ENCODE measurements at places on chromosomes 6 and 20.

- DNase-seq = no peak
Measured at GRCh38 chr6:20497216-20498040, 36.8 kb upstream of the CDKAL1 start.

- DNase-seq = no peak
Measured at GRCh38 chr20:50146732-50147662, 6.5 kb downstream of the PEDS1 start.

DNA sequence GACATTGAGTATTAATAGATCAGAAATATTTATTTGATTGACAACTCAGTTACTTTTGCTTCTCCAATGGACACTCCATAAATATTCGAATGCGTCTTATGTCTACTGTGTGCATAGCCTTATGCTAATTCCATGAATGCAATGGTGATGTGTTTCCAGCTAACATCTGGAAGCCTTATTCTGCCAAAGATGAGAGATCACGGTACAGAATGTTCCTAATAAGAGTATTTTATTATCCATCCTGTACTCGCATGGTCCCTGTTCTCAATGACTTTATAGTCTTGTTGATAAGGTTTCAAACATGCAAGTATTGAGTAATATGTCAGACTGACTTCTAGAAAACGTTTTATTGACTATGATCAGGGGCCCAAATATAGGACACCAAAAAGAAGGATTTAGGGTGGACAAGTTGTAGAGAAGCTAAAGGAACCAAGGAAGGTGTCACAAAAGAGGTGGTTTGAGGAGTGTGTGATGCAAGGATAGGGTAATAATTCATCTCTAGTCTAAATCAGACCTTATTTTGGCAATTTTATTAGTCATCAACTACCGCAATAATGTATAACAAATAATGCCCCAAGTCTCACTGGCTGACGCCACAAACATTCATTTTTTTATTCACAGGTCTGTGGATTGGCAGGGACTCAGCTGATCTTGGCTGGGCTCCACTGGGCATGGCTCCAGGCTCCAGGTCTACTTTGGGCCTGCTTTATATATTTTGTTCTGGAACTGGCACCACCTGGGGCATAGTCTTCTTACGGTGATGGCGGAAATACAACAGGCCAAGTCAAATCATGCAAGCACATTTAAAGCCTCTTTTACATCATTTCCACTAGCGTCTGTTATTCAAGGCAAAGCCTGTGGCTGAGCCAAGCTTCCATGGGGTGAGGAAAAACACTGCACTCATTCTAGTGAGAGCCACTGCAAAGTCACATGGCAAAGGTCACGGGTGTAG is 24.5 kb upstream of the CD83 start:
- DNase-seq = no peak

DNA sequence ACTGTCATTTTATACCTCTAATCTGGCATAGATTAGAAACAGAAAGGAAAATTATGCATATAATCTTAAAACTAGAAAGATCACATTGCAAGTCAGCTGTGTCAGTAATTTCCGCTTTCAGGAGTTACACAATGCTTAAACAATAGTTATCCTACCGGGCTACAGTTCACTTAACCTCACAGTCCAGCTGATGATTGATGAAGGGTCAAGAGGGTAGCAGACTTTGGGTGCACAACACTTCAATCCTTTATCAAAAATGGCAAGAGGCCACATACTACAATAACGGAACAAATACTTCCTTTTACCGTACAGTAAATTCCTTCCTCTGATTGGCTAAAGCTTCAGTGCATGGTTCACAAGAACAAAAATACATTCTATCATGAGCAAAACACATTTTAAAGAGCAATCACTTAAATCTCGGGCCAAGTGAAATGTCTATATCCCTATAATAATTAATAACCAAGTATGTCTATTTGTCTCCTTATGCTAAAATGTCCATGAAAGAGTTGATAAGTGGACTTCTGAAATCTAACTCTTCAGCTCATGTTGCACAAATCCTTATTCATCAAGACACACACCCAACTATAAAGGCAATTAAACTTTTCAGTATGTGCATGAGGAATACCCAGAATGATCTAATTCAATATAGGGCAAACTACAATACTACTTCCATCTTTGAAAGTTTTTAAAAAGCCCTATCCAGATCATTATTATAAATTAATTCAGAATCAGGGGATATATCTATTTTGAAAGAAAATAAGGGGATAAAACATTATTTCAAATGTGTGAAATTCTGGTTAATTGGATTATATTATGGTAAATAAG is 76.8 kb downstream of the HIVEP2 start:
- no peak for DNase-seq

- DNase-seq = no peak
Measured at GRCh38 chr6:3331494-3331893, 72.7 kb downstream of the PSMG4 start.

DNA sequence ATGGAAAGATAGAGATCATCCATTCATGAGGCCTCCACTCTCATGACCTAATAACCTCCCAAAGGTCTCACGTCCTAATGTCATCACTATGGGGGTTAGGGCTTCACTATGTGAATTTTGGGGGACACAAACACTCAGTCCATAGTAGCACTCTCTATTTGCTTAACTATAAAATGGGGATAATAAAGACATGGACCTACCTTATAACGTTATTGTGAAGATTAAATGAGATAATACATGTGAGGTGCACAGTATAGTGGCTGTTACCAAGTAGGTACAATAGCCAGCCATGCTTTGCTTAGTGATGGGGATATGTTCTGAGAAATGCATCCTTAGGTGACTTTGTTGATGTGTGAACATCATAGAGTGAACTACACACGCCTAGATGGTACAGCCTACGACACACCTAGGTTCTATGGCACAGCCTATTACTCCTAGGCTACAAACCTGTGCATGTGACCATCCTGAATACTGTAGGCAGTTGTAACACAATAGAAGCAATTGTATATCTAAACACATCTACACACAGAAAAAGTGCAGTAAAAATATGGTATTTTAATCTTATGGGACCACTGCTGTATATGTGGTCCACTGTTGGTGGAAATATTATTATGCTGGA is 39.7 kb downstream of the PPP1R14C start:
- no peak for DNase-seq

GRCh38 chr20:32209850-32210605 is 2.3 kb downstream of the POFUT1 start:
- DNase-seq = no peak

GRCh38 chr20:433300-433975 is 25.3 kb downstream of the RBCK1 start:
- no peak for DNase-seq

- DNase-seq = no peak
Measured at GRCh38 chr6:145948878-145949613, 15.1 kb downstream of the SHPRH start.

GRCh38 chr20:62352402-62353288 is 14.5 kb downstream of the LAMA5 start:
- DNase-seq = peak; percentile 93

DNA sequence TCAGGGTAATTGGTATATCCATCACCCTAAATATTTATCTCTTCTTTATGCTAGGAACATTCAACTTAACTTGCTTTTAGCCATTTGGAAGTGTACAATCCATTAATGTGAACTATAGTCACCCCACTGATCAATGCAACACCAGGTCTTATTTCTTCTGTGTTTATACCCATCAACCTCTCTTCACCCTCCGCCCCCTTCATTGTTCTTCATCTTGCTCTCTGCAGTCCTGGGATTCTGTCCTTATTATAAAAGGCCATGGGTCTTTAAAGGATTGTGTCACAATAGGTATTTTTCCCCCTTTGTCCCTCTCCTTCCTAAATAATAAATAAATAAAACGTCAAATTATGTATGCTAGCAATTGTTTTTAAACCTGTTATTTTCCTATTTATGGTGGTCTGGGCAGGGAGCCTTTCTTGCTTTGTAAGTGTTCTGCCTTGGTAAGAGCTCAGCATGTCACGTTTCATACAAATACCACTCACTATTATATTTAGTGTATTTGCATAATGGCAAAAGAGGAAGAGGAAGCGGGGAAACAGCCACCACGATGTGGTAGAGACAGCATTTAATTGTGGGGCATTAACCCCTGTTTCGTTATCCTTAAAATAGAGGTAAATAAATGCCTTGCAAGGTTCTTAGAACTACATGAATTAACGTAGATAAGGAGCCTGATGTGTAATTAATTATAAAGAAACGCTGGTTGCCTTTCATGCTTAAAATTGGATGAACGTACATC is 1.9 kb downstream of the ABRACL start:
- no peak for DNase-seq

DNA sequence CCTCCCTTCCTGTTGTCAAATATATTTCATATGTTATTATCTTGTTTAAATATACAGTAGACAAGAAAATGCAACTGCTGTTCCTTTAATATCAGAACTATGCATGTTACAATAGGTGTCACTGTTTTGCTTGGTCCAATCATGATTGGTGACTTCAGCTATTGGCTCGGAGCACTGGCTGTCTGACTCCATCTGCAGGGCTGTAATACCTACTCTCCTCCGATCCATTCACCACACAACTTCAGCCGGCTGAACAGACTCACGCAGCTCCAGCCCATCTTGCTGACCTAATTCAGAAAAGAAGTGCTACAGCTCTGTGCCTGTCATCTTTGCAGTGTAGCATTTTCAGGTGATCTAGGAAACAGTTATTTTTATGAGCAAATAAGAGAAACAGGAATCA is at the start of gene BTBD3:
TSS of gene BTBD3 (plus strand) at position 231 of the 400 bp plus-strand sequence. CDS start 383 bp downstream, outside the sequence.
- no peak for DNase-seq

GRCh38 chr20:16803965-16804792 is 56.0 kb downstream of the OTOR start:
- peak; percentile 51 for DNase-seq

GRCh38 chr20:45817376-45818194 is 5.1 kb downstream of the UBE2C start:
- no peak for DNase-seq

GRCh38 chr6:149118737-149119653 is 198.5 kb upstream of the TAB2 start:
- DNase-seq = no peak

GRCh38 chr20:10949930-10950783 is 276.4 kb upstream of the JAG1 start:
- no peak for DNase-seq

DNA sequence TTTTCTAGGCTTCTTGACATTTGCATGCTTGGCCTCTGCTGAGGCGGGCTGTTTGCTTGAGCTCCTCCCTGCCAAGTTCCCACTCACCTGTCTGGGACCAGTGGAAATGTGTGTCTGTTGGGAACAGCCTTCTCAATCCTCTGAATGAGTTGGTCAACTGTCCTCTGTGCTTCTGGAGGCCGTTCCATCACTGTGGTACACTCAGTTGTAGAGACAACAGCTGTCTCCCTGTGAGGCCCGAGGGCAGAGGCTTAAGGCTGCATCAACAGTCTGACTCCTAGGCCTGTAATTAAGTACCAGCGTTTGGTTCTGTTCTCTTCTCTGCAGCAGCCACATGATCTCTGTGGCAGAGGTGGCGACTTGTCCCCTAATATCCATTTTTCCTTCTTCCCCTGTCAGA is 110.9 kb downstream of the CDC5L start:
- DNase-seq = no peak

DNA sequence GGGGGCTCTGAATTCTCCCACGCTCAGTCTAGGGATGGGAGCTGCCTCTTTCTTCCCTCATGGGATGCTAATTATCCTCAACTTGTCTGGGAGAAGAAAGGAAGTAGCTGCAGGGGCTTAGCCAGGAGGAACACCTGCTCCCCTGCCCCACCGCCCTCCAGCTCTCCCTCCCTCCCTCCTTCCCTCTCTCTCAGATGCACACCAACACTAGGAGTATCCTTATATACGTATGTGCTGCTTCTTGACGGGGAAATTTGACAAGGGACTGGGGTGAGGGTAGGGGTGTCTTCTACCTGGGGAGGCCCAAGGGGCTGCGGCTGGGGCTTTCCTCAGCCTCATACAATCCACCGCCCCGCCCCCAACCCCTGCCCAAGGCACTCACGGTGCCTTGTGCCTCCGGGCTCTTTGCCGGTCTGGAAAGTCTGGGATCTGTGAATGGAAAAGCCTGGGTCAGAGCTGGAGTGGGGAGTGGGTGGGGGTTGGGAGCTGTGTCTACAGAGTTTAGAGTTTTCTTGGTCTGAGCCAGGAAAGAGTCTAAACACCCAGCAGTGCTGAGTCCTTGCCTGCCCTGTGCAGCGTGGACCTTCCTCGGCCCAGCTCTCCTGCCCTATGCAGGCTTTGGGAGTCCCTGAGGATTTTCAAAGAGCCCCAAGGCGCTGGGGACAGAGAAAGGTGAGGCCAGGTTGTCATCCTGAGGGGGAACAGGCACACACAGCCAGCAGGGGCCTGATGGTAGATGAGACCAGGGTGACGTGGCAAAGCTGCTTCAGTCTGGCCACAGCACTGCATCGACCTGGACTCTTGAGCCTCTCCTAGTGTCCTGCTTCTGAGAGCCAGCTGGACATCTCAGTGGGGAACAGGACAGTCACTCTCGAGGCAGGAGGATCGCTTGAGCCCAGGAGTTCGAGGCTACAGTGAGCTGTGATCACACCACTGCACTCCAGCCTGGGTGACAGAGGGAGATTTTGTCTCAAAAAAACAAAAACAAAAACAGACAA is 29.3 kb upstream of the EMILIN3 start:
- DNase-seq = no peak

GRCh38 chr6:40506954-40507353 is 80.2 kb downstream of the LRFN2 start:
- DNase-seq = no peak

DNA sequence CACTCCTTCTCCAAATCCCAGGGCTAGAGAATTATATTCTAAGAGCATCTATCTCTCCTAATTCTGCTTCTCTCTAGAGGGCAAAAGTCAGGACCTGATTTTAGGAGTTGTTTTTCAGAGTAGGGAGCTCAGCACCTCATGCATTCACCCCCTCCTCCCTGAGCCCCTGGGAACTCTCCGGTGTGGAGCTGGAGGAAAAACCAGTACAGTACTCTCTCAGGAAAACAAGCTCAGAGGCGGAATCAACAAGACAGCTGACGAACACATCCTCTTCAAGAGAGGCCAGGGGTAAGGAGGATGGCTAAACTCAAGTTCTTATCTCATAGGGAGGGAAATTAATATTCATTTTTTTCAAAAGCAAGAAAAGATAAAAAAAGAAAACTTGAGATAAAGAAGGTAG is 120.1 kb upstream of the CDYL start:
- no peak for DNase-seq

DNA sequence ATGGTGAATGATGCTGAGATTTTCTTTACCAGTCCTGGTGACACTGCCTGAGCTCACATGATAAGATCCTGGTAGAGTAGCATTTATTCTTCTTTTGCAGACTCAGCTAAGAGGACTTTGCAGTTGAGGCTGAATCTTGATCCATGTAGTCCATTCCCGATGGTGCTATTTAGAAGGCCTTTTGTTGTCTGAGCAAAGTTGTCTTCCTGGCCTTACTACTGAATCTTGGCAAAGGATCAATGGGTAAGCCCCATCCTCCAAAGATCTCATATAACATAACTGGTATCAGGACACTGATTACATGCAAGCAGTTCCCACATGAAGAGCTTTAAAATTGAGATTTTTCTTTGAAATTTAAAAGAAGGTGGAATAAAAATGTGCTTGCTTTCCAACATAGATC is 291.6 kb downstream of the SOX4 start:
- no peak for DNase-seq

- DNase-seq = no peak
Measured at GRCh38 chr6:162068340-162068739, 659.2 kb downstream of the PRKN start.

GRCh38 chr6:2970034-2970685 is 1.2 kb downstream of the SERPINB6 start:
- no peak for DNase-seq

- DNase-seq = no peak
Measured at GRCh38 chr20:53141201-53142050, 169.3 kb downstream of the TSHZ2 start.

All from A549 (cell line).